ENCODE measurements at places on chromosomes 1 and 21. TPM values are rescaled to one million over a fixed set of nuclear protein-coding genes. Genes with fewer than 3 reads are reported as not detected.

Gene CELA3A
- polyA plus RNA-seq: 2.3 TPM

Gene BROX
- polyA plus RNA-seq: 14.1 TPM

DNA sequence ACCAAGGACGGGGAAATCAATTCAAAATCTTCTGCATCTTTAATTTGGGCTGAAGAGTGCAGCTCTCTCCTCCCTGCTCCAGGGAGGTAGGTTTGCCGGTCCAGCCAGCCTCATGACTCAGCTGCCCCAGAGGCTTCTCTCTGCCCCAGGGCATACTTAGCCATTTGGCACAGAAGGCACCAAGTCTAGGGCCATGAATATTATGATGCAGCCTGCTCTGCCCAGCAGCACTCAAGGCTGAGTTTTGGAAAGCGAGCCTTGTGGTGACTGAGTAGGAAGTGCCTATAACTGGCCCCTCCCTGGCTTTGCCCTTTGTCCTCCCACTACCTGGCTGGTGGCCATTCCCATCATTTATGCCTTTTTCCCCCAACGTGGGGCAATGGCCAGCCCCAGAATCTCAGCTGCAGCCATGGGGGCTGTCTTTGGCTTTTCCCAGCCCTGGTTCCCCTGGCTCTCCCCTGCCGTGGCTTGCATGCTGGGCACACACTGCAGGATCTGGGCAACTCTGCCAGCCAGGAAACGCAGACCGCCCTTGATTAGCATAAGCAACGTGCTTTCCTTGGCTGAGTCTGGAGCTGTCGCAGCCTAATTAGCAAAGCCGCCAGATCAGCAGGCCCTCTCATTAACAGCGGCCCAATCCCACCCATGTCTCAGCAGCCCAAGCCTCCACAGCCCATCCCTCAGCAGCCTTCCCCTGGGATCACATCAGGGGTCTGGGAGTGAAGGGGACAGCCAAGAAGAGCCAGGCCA is 258.6 kb upstream of the TMEM51 start:
- no peak overlapping the region for H3K27ac ChIP-seq
- no peak overlapping the region for H3K4me3 ChIP-seq
- no peak for DNase-seq
- no peaks in the 10 kb centered on the region for H3K4me1 ChIP-seq
- H3K36me3 ChIP-seq: no peaks in the 10 kb centered on the region

GRCh38 chr1:228294717-228295116 is 86.9 kb downstream of the OBSCN start:
- no peaks in the 10 kb centered on the region for H3K27me3 ChIP-seq
- no peak overlapping the region for H3K27ac ChIP-seq
- no peaks in the 10 kb centered on the region for H3K4me1 ChIP-seq
- H3K36me3 ChIP-seq: no peaks in the 10 kb centered on the region

GRCh38 chr1:22563671-22564602 is 648 bp downstream of the EPHA8 start:
- H3K27me3 ChIP-seq: peaks cover 13% of the 10 kb centered on the region
- H3K4me1 ChIP-seq: no peaks in the 10 kb centered on the region
- H3K27ac ChIP-seq: no peak overlapping the region
- no peak overlapping the region for H3K4me3 ChIP-seq

- H3K4me1 ChIP-seq: peaks cover 11% of the 10 kb centered on the region
- peak; percentile 80 for DNase-seq
- H3K27me3 ChIP-seq: no peaks in the 10 kb centered on the region
- H3K27ac ChIP-seq: no peak overlapping the region
- no peaks in the 10 kb centered on the region for H3K36me3 ChIP-seq
- no peak overlapping the region for H3K4me3 ChIP-seq
These were observed 85.9 kb downstream of the USP24 start for GRCh38 chr1:55129194-55129728.

GRCh38 chr1:103145449-103145848 is 37.1 kb upstream of the COL11A1 start:
- no peak overlapping the region for H3K4me3 ChIP-seq
- H3K4me1 ChIP-seq: no peaks in the 10 kb centered on the region
- no peaks in the 10 kb centered on the region for H3K27me3 ChIP-seq
- H3K27ac ChIP-seq: no peak overlapping the region
- no peak for DNase-seq
- no peaks in the 10 kb centered on the region for H3K36me3 ChIP-seq

Gene FALEC
- 0.40 TPM for polyA plus RNA-seq

DNA sequence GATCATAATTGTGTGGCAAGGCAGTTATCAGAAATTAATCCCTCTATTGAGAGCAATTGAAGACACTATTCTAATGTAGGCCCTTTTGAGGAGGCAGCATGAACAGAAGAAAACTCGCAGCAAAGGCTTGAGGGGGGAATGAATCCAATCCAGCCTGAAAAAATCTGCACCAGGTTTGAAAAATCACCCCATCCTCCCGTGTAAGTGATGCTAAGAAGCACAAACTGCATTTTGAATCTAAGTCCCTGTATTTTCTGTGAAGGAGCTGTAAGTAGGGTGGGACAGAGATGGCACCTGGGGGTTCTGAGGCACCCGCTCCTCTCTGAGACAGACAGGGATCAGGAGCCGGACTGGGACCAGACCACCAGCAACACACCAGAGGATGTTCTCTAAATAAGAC is at the start of gene CRB1:
CRB1 (plus strand) TSS at position 241 of the 400 bp plus-strand sequence. CDS start 161 bp downstream, outside the sequence.
- H3K4me3 ChIP-seq: no peak within 1 kb of the TSS
- H3K36me3 ChIP-seq: no peaks in the 10 kb centered on the region
- no peaks in the 10 kb centered on the region for H3K4me1 ChIP-seq
- DNase-seq: no peak

Gene C1orf226
- 48.0 TPM for polyA plus RNA-seq

Gene C8B
- polyA plus RNA-seq: not detected

DNA sequence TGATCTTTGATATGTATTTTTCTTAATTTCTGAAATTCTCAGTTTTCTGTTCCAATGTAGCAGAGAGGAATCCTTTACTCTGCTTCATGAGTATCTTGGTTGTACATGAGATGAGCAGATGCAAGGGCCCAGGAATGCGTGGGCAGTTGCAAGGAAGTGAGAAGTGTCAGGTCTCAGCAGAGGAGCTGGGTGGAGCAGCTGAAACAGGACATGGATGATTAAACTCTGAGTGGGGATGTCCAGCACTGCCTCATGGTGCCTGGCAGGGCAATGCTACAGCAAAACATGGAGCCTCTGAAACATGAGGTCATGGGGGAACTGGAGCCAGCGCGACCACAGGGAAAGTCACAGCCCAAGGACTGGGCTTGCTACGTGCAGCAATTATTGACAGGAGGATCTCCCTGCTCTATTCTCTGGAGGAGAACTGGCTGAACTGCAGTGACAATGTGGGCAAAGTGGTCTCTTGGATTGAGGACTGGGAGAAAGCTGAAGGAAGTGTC is 48.4 kb downstream of the COLGALT2 start:
- no peaks in the 10 kb centered on the region for H3K27me3 ChIP-seq
- peaks cover 6% of the 10 kb centered on the region for H3K4me1 ChIP-seq
- no peak for DNase-seq
- no peak overlapping the region for H3K4me3 ChIP-seq
- H3K27ac ChIP-seq: no peak overlapping the region

DNA sequence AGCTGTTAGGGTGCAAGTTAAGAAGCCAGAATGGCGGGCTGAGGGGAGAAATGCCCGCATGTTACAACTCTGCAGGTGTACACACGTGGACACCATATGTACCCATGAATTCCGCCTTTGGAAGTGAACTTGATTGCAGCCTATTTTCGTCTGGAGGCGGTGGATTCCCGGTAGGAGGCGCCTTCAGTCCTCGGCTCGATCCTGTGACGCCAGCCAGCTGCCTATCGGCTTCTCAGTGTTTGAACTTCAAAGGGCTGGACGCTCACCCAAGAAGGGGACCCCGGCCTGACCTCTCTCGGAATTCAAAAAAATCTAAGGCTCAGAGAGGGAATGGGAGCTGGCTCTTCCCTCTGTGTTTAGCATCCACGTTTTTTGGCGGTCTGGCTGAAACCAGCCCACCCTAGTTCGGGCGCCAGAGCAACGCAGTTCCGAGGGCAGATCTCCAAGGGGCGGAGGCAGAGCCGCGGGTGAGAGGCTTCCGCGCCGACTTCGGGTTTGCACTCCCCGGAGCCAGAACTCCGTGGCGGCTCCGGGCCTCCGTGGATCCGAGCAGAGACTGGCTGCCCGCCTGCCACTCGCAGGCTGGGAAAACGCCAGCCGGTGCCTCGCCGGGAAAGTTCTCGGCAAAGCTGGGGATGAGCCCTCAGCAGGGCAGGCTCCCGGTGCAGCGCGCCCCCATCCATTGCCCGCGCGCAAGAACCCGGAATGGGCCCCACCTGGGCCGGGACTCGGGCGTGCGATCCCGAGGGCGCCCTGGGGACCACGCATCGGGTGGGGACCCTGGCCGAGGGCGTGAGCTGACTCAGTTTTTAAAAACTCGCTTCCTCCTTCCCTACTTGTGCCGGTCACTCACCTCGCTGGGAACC is 996 bp upstream of the TMEM51 start:
- H3K27me3 ChIP-seq: no peaks in the 10 kb centered on the region
- peak; percentile 92 for DNase-seq
- peaks cover 63% of the 10 kb centered on the region for H3K4me1 ChIP-seq
- peak overlapping the region; percentile 86 for H3K4me3 ChIP-seq

DNA sequence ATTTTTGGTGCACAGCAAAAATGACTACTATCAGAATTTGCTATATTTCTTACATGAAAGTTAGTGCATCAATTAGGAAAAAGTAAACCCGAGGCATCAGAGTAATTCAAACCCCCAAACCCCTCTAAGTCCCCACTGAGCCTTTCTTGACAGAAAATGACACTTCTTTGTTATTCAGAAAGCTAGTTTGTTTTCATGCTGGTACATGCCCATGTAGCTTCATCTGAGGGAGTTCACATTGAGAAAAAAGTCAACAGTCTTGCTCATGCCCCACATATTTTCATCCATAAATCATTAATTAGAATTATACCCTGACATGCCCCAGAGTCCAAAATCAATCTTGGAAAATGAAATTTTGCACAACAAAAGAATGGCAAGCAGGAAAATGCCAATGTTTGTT is 39.9 kb upstream of the PDC start:
- no peaks in the 10 kb centered on the region for H3K4me1 ChIP-seq
- no peaks in the 10 kb centered on the region for H3K27me3 ChIP-seq
- no peak overlapping the region for H3K4me3 ChIP-seq
- H3K36me3 ChIP-seq: no peaks in the 10 kb centered on the region
- no peak overlapping the region for H3K27ac ChIP-seq
- no peak for DNase-seq

GRCh38 chr1:245154429-245155271 is at the start of gene KIF26B:
KIF26B (plus strand) TSS chr1:245154985; CDS start chr1:245155425, 440 bp downstream.
- no peaks in the 10 kb centered on the region for H3K36me3 ChIP-seq
- no peak within 1 kb of the TSS for H3K27ac ChIP-seq
- H3K27me3 ChIP-seq: peaks cover 9% of the 10 kb centered on the region
- no peak within 1 kb of the TSS for H3K4me3 ChIP-seq
- peak; percentile 38 for DNase-seq

DNA sequence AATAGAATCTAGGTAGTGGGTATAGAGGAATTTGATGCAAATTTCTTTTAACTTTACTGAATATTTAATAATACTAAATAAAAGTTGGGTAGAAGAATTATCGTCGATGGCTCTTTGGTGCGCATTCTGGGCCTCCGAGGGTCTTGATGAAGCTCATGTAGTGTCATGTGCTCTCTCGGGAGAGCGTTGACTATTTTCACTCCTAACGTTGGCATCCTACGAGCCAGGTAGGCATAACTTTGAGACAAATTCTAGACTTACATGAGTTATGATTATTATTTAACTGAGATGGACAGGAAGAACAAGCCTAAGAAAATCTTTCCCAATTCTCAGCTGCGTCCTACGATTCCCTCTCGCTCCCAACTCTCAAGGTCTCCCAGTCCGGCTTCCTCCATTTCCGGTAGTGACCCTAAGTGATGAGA is 550 bp upstream of the PCAT6 start:
- no peaks in the 10 kb centered on the region for H3K27me3 ChIP-seq
- H3K27ac ChIP-seq: peak overlapping the region; percentile 53
- H3K4me3 ChIP-seq: peak overlapping the region; percentile 80
- DNase-seq: no peak
- H3K36me3 ChIP-seq: no peaks in the 10 kb centered on the region

Gene TEX50
- polyA plus RNA-seq: not detected

DNA sequence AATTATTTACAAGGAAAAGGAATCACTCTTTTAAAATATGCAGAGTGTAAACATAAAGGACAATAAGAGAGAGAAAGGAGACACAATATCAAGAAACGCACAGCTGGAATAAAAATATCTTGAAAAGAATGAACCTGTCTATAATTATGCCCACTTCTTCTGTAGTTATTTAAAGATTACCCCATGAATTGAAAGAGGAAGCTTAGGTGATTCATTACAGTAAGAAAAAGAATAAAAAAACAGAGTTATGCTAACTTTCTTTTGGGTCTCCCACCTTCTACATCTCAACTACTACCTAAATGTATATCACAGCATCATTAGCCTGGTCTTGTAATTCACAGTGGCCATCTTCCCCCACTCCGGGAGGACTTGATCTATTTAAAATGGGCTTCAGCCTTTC is 182.1 kb downstream of the MRPL39 start:
- no peaks in the 10 kb centered on the region for H3K36me3 ChIP-seq
- H3K4me1 ChIP-seq: no peaks in the 10 kb centered on the region
- H3K27ac ChIP-seq: no peak overlapping the region
- no peak for DNase-seq

DNA sequence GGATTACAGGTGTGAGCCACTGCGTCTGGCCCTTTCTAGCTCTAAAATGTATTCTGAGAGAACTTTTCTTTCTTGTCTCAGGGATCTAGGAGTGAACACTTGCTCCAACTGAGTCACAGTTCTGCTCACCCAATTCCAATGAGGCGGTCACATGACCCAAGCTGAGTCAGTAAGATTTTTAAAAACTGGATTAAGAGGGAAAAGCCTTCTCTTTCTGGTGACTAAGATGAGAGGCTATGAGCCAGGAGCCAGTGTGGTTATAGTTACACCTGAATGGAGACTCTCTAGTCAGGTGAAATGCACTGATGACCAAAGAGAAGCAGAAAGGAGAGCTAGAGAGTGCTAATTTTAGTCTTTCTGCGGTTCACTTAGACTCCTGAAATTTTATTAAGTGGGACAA is 9.5 kb upstream of the DEPDC1 start:
- no peaks in the 10 kb centered on the region for H3K4me1 ChIP-seq
- no peaks in the 10 kb centered on the region for H3K27me3 ChIP-seq
- H3K36me3 ChIP-seq: no peaks in the 10 kb centered on the region
- H3K4me3 ChIP-seq: no peak overlapping the region

GRCh38 chr1:63935143-63935542 is 161.3 kb downstream of the ROR1 start:
- no peaks in the 10 kb centered on the region for H3K4me1 ChIP-seq
- no peak overlapping the region for H3K27ac ChIP-seq
- DNase-seq: peak; percentile 54
- H3K27me3 ChIP-seq: no peaks in the 10 kb centered on the region
